ENCODE measurements at places on chromosomes 11 and 22.

- no peak for DNase-seq
These were observed 87.1 kb upstream of the RAG2 start for GRCh38 chr11:36684840-36685801.

DNA sequence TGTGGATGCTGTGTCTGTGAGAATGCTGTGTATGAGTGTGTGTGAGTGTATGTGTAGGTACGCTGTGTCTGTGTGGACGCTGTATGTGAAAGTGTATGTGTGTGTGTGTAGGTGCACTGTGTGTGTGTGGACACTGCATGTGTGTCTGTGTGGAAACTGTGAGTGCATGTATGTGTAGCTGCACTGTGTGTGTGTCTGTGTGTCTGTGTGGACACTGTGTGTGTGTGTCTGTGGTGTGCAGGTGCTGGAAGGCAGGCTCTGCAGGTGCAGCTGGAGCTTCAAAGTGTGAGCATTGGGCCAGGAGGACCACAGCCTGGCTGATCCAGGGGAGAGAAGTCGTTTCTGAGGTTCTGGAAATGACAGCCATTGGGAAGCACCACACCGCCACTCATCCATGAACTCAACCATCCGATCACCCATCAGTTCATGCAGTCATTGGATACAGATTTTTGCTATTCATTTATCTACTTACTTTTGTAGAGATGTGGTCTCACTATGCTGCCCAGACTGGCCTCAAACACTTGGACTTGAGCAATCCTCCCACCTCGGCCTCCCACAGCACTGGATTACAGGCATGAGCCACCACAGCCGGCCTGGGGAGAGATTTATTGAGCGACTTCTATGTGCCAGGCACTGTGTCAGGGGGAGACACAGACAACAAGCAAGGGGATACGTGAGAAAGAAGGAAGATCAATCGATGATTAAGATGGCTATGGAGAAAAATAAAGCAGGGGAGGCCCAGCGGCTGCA is 9.6 kb downstream of the TRPM5 start:
- DNase-seq = no peak

- DNase-seq = no peak
These were observed 927.0 kb downstream of the BRD1 start for GRCh38 chr22:48900626-48901025.

DNA sequence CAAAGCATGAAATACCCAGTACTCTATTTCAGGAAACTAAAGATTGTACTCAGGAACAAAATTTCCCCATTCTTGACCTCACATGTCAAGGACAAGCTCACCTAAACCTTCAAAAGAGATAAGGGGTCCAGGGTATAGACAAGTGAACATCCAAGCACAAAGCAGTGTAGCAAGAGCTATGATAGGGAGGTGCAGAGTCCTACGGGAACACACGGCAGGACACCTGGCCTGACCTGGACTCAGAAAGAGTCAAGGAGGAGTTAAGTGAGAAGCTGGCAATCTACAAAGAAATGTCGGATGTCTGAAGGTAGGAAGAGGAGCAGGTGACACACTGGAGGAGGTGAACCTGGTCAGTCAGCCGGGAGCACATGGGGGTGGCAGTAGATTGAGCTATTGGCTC is 67.1 kb upstream of the LDLRAD3 start:
- no peak for DNase-seq

GRCh38 chr11:126186708-126187529 is 24.5 kb downstream of the RPUSD4 start:
- DNase-seq = no peak

GRCh38 chr11:34809191-34810106 is 106.7 kb downstream of the APIP start:
- no peak for DNase-seq

- peak; percentile 74 for DNase-seq
These were observed at the start of gene TOP3B for GRCh38 chr22:21982338-21982965. Gene TOP3B (minus strand): TSS chr22:21982787. CDS start chr22:21975709, 7,078 bp downstream.

DNA sequence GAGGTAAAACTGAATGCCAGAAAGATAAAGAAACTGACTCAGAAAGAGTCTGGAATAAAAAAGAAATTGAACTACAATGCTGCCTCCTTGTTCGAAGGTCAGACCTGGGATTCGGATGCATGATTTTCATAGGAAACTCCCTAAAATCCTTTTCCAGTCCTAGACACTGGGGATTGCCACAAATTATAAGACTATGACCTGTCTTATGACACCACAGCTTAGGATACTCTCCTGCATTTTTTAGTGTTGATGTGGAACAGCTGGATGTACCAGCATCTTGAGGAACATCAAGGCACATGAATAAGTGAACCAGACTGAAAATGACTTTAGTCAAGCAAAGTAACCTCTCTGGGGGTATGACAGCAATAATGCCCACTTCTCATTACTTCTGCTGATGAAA is 9.0 kb downstream of the KIRREL3 start:
- no peak for DNase-seq

GRCh38 chr11:132818951-132819350 is 713.4 kb downstream of the OPCML start:
- DNase-seq = no peak

DNA sequence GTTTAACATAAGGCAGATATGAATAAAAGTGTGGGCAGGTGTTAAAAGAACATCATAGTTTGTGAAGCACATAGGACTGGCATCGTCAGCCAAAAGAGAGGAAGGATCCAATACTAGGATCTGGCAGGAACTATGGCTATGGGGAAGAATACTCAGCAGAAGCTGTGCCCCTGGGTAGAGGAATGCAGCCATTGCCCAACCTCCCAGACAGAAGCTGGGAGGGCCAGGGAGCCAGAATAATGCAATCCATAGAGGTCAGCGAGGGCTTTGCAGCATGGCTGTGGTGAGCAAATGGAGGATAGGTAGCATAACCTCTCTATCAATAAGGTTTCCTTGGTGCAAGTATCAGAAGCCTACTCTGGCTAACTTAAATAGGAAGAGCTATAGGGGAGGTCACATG is 11.7 kb upstream of the CSTF3 start:
- DNase-seq = no peak

- no peak for DNase-seq
These were observed 442 bp downstream of the COPB1 start for GRCh38 chr11:14499178-14499559.

- peak; percentile 74 for DNase-seq
These were observed at the start of gene CHKA for GRCh38 chr11:68121067-68121899. Gene CHKA (minus strand): TSS chr11:68121388. CDS start chr11:68121177, 211 bp downstream.

- DNase-seq = no peak
These were observed 825 bp downstream of the ARHGAP20 start for GRCh38 chr11:110711448-110711775.

DNA sequence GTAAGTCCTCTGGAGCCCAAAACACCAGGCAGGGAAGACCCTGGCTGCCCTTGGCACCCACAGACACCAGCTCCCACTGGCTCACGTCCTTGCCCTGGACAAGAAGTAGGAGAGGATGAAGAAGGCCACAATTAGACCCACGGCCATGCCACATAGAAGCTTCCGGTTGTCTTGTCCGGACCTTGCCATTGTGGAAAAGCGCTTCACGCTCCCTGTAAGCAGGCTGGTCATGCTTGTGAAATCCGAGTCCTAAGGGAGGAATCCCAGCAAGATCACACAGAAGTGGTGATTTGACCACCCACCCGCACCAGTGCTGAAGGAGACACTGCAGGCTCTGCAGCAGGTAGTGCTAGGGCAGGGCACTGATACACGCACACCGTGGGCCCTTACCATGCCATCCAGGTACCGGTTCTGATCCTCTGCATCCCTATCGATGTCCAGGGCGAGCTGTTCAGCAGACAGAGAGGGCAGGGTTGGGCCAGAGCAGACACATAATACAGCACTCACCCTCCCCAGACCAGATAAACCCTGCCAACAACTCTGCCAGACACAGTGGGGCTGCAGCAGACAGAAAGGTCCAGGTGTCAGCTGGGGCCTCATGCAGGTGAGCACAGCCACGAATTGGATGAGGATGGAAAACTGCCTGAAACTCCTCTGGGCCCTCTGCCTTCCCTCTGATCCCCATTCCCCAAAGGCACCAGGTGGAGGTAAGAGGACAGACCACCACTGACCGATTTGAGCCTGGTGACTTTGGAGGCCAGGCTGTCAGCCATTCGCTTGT is 1.8 kb downstream of the BET1L start:
- DNase-seq = no peak

DNA sequence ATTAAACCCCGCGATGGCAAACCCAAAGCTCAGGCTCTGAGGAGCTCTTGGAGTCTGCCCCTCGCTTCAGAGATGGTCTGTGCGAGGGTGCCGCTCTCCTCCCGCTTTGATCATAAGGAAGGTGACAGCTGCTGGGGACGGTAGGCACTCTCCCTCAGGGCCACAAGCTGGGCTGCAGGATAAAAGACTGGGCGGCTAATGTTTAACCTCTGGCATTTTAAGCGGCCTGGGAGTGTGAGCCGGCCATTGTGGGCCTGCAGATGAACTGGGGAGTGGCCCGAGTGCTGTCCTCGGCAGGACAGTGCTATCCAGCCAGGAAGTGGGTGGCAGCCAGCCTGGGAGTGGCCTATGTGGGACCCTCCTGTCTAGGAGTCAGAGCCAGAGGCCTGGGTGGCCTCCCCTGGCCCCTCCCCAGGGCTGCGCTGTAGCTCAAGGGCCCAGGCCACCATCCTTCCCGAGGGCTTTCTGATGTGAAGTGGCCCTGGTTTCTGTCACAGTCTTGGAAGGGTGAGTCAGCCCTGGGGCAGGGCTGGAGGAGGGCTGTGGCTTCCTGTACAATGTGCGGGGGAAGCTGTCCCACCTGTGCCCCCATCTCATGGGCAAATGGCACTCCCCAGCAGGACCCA is 58.7 kb upstream of the PRODH start:
- no peak for DNase-seq

GRCh38 chr22:37716708-37717107 is 19.9 kb downstream of the TRIOBP start:
- DNase-seq = no peak

DNA sequence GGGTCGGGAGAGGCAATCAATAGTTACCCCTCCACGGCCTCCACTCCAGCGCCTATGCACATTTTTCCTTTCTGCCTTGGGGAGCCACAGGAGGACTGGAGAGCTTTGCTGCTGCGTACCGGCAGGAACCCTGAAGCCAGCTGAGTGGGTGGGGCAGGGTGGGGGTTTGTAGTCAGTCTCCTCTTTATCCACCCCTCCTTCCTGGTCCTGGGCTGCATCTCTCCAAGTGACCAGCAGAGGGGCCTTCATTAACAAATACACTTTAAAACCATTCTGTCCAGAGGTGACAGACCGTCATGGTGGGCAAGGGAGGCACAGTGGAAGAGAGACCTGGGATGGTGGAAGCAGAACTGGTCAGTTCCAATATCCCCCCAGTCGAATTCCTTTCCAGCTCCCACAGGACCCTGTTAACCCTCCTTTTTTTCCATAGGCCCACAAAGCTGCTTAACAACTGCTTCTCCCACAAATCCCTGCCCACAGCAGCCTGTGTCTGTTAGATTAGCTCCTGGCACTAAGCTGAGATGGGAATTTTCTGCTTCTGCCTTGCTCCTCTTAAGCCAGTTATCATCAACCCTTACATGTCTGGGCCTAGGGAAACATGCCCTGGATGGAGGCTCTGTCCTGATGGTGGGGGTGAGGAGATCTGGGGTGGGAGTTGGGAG is 3.9 kb upstream of the ABCG4 start:
- DNase-seq = no peak

- DNase-seq = no peak
These were observed 33.3 kb upstream of the KCNQ1OT1 start for GRCh38 chr11:2732940-2733628.

GRCh38 chr11:72690166-72690565 is 15.9 kb upstream of the PDE2A start:
- no peak for DNase-seq

DNA sequence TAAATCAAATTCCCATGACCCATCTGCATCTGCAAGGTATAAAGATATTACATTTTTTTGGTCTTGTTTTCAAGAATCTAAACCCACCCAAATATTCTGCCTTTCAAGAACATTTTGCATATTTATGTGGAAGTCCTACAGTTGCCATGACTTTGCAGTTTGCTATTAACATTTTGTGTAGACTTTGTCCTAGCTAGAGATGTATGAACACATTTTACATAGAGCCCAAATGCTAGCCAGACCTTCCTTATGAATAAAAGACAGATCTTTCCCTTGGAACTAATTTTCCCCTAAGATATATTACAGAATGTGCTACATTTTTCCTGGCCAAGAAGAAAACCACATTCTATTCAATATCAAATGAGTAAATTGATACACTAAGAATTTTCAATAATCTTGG is 772.5 kb downstream of the KCNA4 start:
- no peak for DNase-seq

DNA sequence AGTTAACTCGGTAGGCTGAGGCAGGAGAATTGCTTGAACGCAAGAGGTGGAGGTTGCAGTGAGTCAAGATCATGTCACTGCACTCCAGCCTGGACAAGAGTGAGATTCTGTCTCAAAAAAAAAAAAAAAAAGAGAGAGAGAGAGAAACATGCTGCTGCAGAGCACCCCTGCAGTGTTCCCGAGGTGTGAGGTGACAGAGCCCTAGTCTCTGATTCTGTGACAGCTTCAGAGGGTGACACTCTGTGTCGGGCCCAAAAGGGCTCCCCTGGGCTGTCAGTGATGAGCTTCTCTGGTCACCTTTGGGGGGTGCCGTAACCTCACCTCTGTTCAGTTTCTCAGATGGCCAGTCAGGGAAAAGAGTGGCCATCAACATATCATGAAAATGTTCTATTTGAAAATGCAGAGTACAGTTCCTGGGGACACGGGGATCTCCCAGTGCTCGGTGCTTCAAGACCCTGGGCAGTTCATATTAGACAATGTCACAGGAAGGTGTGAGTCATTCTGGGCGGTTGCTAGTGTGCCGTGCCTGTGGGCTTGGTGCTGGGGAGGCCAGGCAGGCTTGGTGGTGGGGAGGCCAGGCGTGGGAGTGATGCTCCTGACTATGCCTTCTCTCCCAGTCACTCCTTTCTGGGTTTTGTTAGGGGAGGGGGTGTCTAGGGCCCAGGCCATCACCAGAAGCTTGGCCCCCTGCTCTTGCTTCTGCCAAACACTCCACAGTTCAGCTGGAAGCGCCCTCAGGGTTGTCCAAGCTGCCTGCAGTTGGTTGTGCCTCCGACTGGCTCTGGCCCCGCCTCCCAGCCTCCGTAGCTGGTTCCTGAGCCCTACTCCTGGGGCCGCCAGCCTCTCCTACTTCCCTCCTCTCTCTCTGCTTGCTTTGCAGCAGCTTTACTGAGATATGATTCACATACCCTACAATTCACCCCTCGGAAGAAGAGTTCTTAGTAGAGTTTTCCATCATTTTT is 52.5 kb upstream of the CLDN5 start:
- peak; percentile 13 for DNase-seq

GRCh38 chr11:104772806-104773241 is 125.4 kb downstream of the CASP12 start:
- DNase-seq = no peak

GRCh38 chr11:27347359-27348339 is 15.4 kb downstream of the CCDC34 start:
- no peak for DNase-seq
